Gastrocnemius medialis (tissue), 4 donors: ENCODE measurements at places on chromosomes 11 and 22.

- no peaks in the 10 kb centered on the region for H3K27me3 ChIP-seq
- no peak overlapping the region for H3K4me3 ChIP-seq
- DNase-seq = no peak
- no peak overlapping the region for H3K27ac ChIP-seq
These were observed 9.5 kb downstream of the HARBI1 start for GRCh38 chr11:46607516-46607915.

GRCh38 chr22:31045900-31046538 lies 35.1 kb upstream of the SMTN start:
- no peaks in the 10 kb centered on the region for H3K36me3 ChIP-seq
- H3K4me3 ChIP-seq = no peak overlapping the region
- no peaks in the 10 kb centered on the region for H3K27me3 ChIP-seq
- peak overlapping the region; percentile 83 for H3K27ac ChIP-seq
- peaks cover 14% of the 10 kb centered on the region for H3K4me1 ChIP-seq

DNA sequence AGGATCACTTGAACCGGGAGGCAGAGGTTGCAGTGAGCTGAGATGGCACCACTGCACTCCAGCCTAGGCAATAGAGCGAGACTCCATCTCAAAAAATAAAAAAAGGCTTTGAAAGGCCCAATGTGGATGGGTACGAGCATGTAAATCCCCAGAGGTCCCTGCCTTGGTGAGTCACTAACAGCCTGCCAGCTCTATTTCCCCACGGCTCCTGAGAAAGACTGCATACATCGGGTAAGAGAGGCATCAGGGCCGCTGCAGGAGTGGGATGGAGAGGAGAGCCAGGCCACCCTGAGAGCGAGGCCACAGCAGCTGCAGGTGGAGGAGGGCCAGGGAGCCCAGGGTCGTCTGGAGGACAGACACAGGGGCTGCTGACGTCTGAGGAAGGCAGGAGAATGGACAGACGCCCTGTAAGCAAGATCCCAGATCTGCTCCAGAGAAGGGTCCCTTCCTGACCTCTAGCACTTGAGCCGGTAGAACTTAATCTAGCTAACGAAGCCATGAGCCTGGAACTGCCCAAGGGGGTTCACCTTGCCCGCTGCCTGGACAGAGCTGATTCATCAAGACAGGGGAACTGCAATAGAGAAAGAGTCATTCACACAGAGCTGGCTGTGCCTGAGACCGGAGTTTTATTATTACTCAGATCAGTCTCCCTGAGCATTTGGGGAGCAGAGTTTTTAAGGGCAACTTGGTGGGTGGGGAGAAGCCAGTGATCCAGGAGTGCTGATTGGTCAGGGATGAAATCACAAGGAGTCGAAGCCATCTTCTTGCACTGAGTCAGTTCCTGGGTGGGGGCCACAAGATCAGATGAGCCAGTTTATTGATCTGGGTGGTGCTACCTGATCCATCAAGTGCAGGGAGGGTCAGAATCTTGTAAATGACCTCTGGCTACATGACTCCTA lies 5.1 kb upstream of the KRTAP5-9 start:
- no peaks in the 10 kb centered on the region for H3K27me3 ChIP-seq
- H3K4me1 ChIP-seq = no peaks in the 10 kb centered on the region
- H3K27ac ChIP-seq = no peak overlapping the region

DNA sequence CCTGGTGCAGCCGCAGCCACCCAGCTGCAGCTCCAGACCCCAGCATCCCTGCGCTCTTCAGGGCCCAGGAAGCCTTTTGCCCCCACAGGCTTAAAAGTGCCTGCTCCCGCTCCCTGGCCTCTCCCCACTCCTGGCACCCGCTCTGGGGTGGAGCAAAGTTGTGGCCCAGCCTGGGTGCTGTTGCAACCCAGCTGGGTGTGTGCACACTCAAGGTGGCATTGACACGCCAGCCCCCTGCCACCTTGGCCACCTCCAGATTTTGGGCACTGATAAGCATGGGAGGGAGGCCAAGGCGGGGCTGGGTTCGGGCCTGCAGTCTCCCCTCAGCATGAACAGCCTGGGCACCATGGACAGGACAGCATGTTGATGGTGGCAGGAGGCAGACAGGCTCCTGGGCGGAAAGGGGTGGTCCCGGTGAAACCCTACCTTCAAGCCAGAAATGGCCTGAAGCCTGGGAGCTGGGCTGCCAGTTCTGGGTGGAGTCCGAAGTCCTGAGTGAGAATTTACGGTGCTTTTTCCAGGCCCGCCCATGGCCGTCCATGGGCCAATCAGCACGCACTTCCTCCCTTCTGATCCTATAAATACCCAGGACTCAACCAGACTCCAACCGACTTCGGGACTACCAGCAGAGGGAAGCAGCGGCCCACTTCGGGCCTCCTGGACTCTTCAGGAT lies 23.6 kb upstream of the RNASEH2C start:
- H3K4me3 ChIP-seq = no peak overlapping the region
- no peak overlapping the region for H3K27ac ChIP-seq
- peaks cover 4% of the 10 kb centered on the region for H3K27me3 ChIP-seq
- no peaks in the 10 kb centered on the region for H3K36me3 ChIP-seq

DNA sequence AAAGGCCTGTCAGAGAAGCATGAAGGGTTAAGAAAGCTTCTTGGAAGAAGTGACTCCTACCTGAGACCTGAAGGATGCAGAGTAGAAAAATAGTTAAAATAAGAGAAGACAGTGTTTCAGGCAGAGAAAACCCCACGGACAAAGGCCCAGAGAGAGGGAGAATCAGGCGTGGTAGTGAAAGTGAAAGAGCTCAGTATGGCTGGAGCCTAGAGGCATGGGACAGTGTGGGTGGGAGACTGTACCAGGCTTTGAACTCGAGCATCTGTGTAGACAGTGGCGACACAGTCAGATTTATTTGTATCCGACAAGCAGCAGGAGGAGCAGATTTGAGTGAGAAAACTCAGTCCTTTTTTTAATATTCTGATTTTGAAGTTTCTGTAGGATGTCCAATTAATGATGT lies 360.0 kb downstream of the OPCML start:
- no peaks in the 10 kb centered on the region for H3K27me3 ChIP-seq
- H3K4me3 ChIP-seq = no peak overlapping the region
- peaks cover 4% of the 10 kb centered on the region for H3K4me1 ChIP-seq
- DNase-seq = no peak
- H3K36me3 ChIP-seq = no peaks in the 10 kb centered on the region

DNA sequence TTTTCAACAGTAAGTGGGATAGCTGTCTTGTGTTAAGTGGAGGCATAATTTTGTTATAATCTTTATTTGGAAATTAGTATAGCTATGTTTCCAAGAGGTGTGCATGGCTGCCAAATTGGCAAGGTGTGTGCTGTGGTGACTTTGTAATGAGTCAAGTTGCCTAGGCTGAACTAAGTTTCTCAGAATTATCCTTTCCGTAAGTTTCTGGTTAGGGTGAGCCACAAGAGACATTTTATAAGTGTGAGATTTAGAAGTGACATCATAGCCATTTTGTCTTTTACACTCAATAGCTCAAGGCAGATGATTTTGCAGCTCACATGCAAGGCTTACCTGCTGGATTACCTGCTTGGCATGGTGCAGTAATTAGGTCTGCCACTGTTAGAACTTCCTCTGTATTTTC lies 90.3 kb downstream of the C11orf87 start:
- H3K4me3 ChIP-seq = no peak overlapping the region
- H3K4me1 ChIP-seq = no peaks in the 10 kb centered on the region
- H3K36me3 ChIP-seq = no peaks in the 10 kb centered on the region
- H3K27ac ChIP-seq = no peak overlapping the region

GRCh38 chr11:110501428-110501827 lies 71.7 kb downstream of the FDX1 start:
- no peaks in the 10 kb centered on the region for H3K27me3 ChIP-seq
- no peak overlapping the region for H3K27ac ChIP-seq
- H3K4me1 ChIP-seq = no peaks in the 10 kb centered on the region
- DNase-seq = no peak
- H3K4me3 ChIP-seq = no peak overlapping the region

GRCh38 chr11:78925387-78925786 lies 350.7 kb upstream of the NARS2 start:
- no peaks in the 10 kb centered on the region for H3K36me3 ChIP-seq
- H3K4me3 ChIP-seq = no peak overlapping the region
- no peak for DNase-seq
- no peaks in the 10 kb centered on the region for H3K27me3 ChIP-seq
- H3K27ac ChIP-seq = no peak overlapping the region

DNA sequence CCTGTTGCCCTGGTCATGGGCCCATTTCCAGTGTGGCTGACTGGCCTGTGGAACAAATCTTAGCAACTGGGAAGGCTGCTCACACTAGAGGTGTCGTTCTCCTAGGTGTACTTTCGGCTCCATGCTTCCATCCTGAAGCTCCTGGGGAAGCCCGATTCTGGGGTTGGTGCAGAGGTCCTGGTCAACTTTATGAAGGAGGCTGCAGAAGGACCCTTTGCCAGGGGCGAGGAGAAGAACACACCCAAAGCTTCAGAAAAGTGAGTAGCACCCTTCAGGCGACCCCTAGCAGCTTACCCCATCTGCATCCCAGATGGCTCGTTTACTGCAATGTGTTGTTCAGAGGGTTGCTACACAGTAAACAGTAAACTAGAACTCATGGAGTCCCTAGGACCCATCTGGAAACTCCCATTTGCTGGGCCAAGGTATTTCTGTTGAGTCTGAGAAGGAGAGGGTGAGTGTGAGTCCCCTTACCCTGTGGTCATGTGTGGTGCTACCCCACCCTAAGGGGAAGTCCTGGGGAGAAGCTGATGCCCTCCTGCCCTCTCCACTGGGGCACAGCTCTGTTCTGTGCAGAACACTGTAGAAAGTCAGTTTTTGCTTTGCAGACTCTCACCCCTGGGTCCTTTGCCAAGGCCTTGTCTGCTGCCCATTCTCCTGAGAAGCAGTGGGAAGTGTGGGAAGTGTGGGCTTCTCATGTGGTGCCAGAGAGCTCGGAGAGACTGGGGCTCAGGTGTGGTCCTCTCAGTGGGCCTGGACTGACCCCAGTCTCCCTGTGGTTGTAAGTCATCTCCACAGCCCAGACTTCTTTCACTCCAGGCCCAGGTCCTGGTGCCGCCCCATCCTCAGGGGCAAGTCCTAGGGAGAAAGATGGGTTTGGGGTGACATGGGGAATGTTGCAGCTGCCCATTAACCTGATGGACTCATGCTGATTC lies 85.0 kb downstream of the CABIN1 start:
- H3K4me1 ChIP-seq = no peaks in the 10 kb centered on the region
- no peaks in the 10 kb centered on the region for H3K27me3 ChIP-seq
- H3K4me3 ChIP-seq = no peak overlapping the region
- peaks cover 81% of the 10 kb centered on the region for H3K36me3 ChIP-seq
- no peak for DNase-seq

- no peaks in the 10 kb centered on the region for H3K36me3 ChIP-seq
- H3K4me1 ChIP-seq = no peaks in the 10 kb centered on the region
- no peak overlapping the region for H3K27ac ChIP-seq
- DNase-seq = no peak
- no peak overlapping the region for H3K4me3 ChIP-seq
These were observed 62.8 kb upstream of the PRR5 start for GRCh38 chr22:44638971-44639760.

DNA sequence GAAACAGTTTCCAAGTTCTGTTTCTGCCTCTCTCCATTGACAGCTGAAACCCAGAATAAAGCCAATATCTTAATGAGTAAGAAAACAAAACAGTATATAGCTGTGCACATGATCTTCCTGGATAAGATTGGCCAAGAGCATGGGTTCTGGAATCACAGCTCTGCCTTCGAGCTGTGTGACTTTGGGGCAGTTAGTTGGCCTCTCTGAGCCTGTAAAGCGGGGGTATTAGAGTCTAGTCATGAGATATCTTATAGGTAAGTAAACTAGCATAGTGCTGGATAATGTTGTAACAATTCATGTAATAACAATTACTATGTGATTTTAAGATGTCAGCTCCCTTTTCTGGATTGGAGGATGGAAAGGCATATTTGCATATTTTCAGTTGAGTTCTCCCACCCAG lies 73.5 kb downstream of the TRAF6 start:
- peaks cover 11% of the 10 kb centered on the region for H3K4me1 ChIP-seq
- DNase-seq = no peak
- H3K4me3 ChIP-seq = no peak overlapping the region
- H3K27me3 ChIP-seq = no peaks in the 10 kb centered on the region
- no peaks in the 10 kb centered on the region for H3K36me3 ChIP-seq
- H3K27ac ChIP-seq = no peak overlapping the region

- DNase-seq = no peak
- no peaks in the 10 kb centered on the region for H3K36me3 ChIP-seq
- peak overlapping the region; percentile 44 for H3K4me3 ChIP-seq
- no peak overlapping the region for H3K27ac ChIP-seq
These were observed 1.0 kb upstream of the BTG4 start for GRCh38 chr11:111513240-111513605.

- no peaks in the 10 kb centered on the region for H3K27me3 ChIP-seq
- no peaks in the 10 kb centered on the region for H3K36me3 ChIP-seq
- no peak overlapping the region for H3K27ac ChIP-seq
- H3K4me1 ChIP-seq = peaks cover 29% of the 10 kb centered on the region
- no peak for DNase-seq
- H3K4me3 ChIP-seq = no peak overlapping the region
These were observed 94.6 kb upstream of the PITPNB start for GRCh38 chr22:28013611-28014010.

DNA sequence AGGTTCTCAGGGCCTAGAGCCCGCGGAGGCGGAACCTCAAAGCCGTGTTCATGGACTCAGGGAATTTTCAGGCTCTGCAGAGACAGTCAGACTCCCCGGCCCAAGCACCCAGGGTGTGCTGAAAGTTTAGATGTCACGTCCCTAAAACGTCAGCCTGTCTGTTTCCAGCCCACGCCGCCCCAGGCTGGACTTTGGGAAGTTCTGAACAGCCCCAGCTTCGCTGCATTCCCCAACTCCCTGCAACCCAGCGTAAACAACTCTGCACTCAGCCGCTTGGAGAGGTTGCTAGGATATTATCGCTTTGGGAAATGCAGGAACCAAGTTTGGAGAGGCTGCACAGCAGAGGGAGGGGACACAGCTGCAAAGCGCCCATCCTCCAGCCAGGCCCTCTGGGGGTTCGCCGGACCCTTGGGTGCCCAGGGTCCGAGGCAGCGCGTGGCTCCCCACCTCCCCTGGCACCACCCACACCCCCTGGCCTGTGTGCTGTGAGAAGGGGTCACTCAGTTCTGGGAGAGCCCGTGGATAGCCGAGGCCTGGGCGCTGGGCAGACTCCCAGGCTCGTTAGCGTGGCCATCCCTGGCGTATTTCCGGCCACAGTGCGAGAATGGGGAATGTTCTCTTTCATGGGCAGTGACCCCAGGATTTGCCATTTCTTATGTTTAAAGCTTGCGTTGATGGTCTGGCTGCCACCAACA lies 120.5 kb upstream of the FGF3 start:
- H3K27me3 ChIP-seq = peaks cover 12% of the 10 kb centered on the region
- H3K27ac ChIP-seq = peak overlapping the region; percentile 66
- H3K36me3 ChIP-seq = no peaks in the 10 kb centered on the region
- no peaks in the 10 kb centered on the region for H3K4me1 ChIP-seq

- H3K36me3 ChIP-seq = no peaks in the 10 kb centered on the region
- H3K27me3 ChIP-seq = no peaks in the 10 kb centered on the region
- H3K4me1 ChIP-seq = peaks cover 21% of the 10 kb centered on the region
- H3K4me3 ChIP-seq = peak within 1 kb of the TSS; percentile 83
- peak within 1 kb of the TSS; percentile 84 for H3K27ac ChIP-seq
These were observed at the start of gene PLAAT4 for GRCh38 chr11:63536669-63537292. Gene PLAAT4, plus strand, starts transcription at chr11:63536808. Its CDS starts 61 bp downstream, at chr11:63536869.
